Esophagus (tissue), 2 donors: ENCODE measurements at places on chromosomes 1 and 21. TPM values are rescaled to one million over a fixed set of nuclear protein-coding genes. Genes with fewer than 3 reads are reported as not detected.

The SPATA21 gene
- 0.13 TPM for polyA plus RNA-seq

The KIF14 gene
- 0.71 TPM for polyA plus RNA-seq

The RASSF5 gene
- 22.2 TPM for polyA plus RNA-seq

The FBLIM1 gene
- polyA plus RNA-seq, result 20.5 TPM

The KIF21B gene
- polyA plus RNA-seq, result 0.28 TPM

The AQP10 gene
- polyA plus RNA-seq, result 0.02 TPM

The SEMA4A gene
- 23.8 TPM for polyA plus RNA-seq

The PGLYRP3 gene
- polyA plus RNA-seq, result 9.9 TPM

The SPRR2E gene
- 1,279 TPM for polyA plus RNA-seq

The TRIM45 gene
- polyA plus RNA-seq, result 3.0 TPM

The IGSF3 gene
- 11.0 TPM for polyA plus RNA-seq

The LMX1A gene
- 0.01 TPM for polyA plus RNA-seq

The LCE1F gene
- polyA plus RNA-seq, result not detected

The DMBX1 gene
- polyA plus RNA-seq, result 0.01 TPM

The SPRR3 gene
- 18,496 TPM for polyA plus RNA-seq

The NTMT2 gene
- not detected for polyA plus RNA-seq

The ZSWIM5 gene
- polyA plus RNA-seq, result 0.41 TPM

The SNRNP40 gene
- polyA plus RNA-seq, result 23.9 TPM

The ZBTB48 gene
- 42.7 TPM for polyA plus RNA-seq

The OR2T29 gene
- not detected for polyA plus RNA-seq

The DIO1 gene
- polyA plus RNA-seq, result 0.04 TPM

The CDC42SE1 gene
- 62.9 TPM for polyA plus RNA-seq

The KCNH1 gene
- polyA plus RNA-seq, result 0.06 TPM

The PDE4DIP gene
- polyA plus RNA-seq, result 7.2 TPM

The CYP4X1 gene
- polyA plus RNA-seq, result 12.0 TPM

The ADAMTSL4 gene
- polyA plus RNA-seq, result 43.2 TPM

The TSPEAR gene
- polyA plus RNA-seq, result 0.04 TPM

The IQCC gene
- 1.6 TPM for polyA plus RNA-seq

The PCAT6 gene
- 8.9 TPM for polyA plus RNA-seq

The KRTAP7-1 gene
- polyA plus RNA-seq, result not detected

The OR2T5 gene
- polyA plus RNA-seq, result not detected

The OR2G6 gene
- polyA plus RNA-seq, result not detected

The SYCP1 gene
- not detected for polyA plus RNA-seq

The IL23R gene
- polyA plus RNA-seq, result not detected

The C21orf91 gene
- polyA plus RNA-seq, result 4.8 TPM

The HSD3B2 gene
- polyA plus RNA-seq, result 0.07 TPM

The DMRTA2 gene
- polyA plus RNA-seq, result 1.5 TPM

The CD160 gene
- 0.71 TPM for polyA plus RNA-seq

The C4BPB gene
- polyA plus RNA-seq, result not detected
